ENCODE measurements at places on chromosomes 1 and 21.

DNA sequence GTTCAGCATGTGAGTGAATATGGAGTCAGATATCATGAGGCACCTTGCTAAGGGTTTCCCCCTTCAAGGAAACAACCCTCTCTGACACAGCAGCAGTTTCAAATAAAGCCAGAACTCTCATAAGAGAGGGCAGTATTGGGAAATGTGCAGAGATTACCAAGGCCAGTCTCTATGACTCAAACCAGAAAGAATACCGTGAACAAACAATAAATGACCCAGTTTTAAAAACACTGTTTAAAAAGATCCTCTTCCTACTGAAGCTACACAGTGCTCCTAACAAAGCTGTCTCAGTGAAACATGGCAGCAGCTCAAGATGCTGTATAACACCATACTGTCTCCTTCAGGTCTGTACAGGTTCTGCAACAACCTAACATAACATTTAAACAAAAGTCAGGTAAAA lies 102.6 kb downstream of the KIAA0319L start:
- no peak for DNase-seq

DNA sequence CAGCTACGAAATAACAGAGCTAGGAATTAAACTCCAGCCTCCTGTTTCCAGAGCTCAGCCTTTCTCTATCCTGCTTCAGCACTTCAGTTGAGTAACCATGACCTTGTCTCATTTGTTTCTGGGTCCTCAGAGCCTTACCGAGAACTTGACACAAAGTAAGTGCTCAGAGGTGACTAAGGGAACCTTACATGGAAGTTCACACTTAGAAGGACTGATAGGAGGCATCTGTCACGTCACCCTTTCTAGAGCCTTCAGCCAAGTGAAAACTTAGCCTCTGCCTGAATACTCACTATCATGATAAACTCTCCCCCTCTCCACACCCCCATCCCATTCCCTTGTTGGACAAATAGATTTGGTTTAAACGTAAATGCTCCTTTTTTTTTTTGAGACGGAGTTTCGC lies 9.8 kb upstream of the LUZP1 start:
- no peak for DNase-seq

GRCh38 chr1:75559800-75560199 lies 51.1 kb downstream of the SLC44A5 start:
- no peak for DNase-seq

GRCh38 chr1:203142684-203143408 lies 15.3 kb downstream of the ADORA1 start:
- no peak for DNase-seq

DNA sequence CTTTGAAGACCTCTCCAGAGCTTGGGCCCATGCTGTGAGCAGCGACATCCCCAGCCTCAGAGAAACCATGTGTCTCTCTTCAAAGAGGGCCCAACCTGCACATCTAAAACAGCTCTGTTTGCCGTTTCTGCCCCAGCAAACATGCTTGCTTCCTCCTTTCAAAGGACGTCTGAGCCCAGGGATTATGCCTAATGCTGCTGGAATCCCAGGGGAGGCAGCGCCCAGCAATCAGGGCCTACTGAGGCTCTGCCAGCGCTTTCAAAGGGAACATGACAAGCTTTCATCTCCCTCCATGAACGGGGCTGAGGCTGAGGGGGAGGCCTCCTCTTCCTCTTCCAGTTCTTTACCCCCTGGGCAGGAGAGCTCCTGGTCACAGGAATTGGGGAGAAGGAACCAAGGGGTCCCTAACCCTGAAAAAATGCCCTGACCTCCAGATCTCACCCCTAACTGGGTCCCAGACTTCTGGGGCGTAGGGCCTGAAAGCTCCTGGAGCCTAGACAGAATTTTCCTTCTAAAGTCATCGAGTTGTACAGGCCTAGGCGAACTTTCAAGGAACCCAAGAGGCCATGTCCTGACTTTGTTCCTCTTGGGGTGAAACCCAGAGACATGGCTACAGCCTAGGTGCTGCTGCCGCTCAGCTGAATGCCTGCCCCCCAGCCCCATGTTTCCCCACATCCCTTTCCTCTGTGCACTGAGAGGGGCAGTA lies 13.4 kb upstream of the ASCL5 start:
- no peak for DNase-seq

DNA sequence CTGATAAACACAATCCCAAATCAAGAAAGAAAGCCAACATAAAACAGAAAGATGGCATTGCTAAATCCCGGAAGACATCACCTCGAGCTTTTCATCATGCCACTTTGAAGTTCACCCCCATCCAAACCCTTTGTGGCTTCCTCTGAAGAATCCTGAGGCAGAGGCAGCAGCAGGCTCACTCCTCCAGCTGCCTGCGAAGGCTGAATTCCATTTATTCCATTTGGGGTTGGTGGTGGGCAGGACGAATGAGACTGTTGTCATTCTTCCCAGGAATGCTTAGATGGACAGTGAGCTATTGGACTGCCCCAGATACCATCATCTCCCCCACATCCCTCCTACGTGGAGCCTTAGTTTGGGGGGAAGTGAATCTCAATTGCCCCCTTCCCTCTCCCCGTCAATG lies 437.5 kb downstream of the SMYD3 start:
- no peak for DNase-seq

DNA sequence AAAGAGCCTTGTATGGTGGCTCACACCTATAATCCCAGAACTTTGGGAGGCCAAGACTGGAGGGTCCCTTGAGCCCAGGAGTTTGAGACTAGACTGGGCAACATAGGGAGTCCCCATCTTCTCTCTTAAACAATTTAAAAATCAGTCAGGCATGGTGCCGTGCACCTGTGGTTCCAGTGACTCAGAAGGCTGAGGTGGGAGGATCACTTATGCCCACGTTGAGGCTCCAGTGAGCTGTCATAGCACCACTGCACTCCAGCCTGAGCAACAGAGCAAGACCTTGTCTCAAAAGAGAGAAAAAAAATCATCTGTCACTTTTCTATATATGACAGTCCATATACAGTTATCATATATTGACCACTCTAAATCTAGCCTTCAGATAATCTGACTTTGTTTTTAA lies 658.3 kb downstream of the LTN1 start:
- no peak for DNase-seq

GRCh38 chr1:170200621-170201397 lies 55.0 kb downstream of the NTMT2 start:
- DNase-seq, result no peak

DNA sequence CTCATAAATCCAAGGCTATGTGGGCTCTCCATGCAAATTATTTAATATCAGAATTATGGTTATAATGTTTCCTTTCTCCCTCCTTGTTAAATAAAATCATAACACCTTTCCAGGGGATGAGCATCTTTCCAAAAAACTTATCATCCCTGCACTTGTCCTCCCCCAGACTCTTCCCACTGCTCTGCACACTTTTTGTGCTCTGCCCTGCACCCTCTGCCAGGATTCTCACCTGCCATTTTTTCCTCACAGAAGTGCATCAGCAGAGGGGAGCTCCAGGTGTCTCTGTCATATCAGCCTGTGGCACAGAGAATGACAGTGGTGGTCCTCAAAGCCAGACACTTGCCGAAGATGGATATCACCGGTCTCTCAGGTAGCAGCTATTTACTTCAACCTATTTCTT lies 20.9 kb downstream of the SYT11 start:
- DNase-seq, result no peak

GRCh38 chr1:217526636-217527035 lies 104.3 kb downstream of the GPATCH2 start:
- no peak for DNase-seq

GRCh38 chr1:234186037-234186688 lies 187.1 kb upstream of the COA6 start:
- DNase-seq, result no peak

GRCh38 chr1:149846593-149847466 lies 52.5 kb upstream of the BOLA1 start:
- DNase-seq, result no peak

- no peak for DNase-seq
These were observed 24.6 kb downstream of the C2CD2 start for GRCh38 chr21:41929248-41929647.

DNA sequence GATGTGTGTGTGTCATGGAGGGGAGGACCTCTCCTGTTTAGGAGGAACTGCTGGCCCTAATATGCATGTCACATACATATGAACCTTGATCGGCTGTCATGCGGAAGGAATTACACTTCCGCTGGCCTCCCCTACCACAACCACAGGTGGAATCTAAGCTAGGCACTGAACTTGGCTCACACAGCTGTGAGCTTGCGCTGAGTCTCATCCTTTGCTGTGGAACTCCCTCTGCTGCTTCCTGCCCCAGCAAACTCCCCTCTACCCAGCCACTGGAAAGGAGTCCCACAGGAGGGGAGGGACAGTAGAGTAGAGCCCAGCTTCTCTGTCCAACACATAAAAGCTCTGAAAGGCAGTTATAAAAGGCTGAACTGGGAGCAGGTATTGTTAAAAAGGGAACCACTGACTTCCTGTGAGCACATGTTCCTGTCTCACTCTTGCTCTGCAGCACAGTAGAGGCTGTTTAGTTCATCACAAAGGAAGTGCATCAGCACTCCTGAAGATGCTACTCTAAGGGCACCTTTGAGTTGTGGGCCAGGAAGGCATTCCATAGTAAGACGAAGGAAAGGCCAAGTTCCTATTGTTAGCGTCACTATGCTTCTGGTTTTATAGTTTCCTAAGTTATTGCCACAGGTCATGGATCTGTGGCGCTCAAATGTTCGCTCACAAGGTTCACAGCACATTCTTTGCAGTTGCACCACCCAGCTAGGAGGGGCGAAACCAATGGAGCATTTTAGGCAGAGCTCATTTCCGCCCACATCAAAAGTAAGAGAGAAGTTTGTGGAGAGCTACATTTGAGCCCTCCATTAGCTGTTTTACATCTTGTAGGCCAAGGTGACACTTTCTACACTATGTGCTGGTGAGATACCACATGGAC lies 17.7 kb upstream of the PTPRC start:
- no peak for DNase-seq

All from activated gamma-delta T cell (primary cell).